HT-29 (cell line): ENCODE measurements at places on chromosomes 7 and 10.

- DNase-seq: no peak
Observed at GRCh38 chr7:5094641-5095040, 49.0 kb downstream of the RBAK start.

DNA sequence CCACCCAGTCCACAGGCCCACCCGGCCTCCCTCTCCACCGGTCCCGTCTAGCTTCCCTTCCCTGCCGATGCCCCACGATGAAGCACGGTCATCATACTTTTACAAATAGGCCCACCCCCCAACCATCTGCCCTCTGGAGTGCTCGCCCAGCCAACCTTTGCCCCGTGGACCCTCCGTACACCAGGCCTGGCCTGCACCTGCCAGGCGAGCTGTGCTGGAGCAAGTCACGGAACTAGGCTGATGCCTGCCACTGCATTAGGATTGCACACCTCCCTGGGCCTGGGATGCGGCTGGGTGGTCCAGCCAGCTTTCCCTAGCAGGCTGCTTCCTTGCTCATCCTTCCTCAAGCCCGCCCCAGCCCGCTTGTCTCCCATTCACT is 44.7 kb downstream of the PPIF start:
- no peak for DNase-seq

DNA sequence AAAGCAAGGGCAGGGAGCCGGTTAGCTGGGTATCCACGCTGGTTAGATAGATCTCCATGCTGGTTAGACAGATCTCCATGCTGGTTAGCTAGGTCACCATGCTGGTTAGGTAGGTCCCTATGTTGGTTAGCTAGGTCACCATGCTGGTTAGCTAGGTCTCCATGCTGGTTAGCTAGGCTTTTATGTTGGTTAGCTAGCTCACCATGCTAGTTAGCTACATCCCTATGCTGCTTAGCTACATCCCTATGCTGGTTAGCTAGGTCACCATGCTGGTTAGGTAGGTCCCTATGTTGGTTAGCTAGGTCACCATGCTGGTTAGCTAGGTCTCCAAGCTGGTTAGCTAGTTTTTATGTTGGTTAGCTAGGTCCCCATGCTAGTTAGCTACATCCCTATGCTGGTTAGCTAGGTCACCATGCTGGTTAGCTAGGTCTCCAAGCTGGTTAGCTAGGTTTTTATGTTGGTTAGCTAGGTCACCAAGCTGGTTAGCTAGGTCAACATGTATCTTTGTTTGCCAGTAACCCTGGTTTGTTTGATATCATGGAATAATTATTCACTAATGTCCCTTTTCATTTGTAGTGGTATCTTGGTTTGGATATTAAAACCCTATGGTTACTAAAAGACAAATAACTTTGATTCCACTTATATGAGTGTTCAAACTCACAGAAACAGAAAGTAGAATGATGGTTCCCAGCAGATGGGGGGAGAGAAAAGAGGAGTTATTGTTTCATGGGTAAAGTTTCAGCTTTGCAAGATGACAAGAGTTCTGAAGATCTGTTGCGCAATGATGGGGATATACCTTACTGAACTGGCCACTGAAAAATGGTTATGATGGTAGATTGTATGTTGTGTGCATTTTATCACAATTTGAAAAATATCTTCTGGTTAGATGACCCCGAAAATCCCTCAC is 136.2 kb downstream of the PRPF18 start:
- no peak for DNase-seq

GRCh38 chr10:45239642-45240041 is 75.8 kb downstream of the OR13A1 start:
- no peak for DNase-seq

DNA sequence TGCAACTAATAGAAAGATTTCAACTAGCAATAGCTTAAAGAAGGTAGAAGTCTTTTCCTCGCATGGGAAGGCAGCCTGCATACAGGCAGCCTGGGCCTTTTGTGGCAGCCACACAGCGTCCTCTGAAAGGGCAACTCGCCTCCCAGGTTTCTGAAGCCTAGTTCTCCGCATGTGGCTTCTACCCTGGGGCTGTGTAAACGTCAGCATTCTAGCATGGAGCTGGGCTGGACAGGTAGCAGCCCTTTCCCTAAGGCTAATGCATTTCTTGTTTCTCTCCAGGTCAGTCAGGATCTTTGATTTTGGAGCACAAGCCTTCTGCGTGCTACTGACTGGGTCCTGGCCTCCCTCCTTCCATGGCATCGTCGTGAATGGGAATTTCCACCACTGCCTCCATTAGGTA is 23.8 kb upstream of the SEC61G start:
- no peak for DNase-seq

DNA sequence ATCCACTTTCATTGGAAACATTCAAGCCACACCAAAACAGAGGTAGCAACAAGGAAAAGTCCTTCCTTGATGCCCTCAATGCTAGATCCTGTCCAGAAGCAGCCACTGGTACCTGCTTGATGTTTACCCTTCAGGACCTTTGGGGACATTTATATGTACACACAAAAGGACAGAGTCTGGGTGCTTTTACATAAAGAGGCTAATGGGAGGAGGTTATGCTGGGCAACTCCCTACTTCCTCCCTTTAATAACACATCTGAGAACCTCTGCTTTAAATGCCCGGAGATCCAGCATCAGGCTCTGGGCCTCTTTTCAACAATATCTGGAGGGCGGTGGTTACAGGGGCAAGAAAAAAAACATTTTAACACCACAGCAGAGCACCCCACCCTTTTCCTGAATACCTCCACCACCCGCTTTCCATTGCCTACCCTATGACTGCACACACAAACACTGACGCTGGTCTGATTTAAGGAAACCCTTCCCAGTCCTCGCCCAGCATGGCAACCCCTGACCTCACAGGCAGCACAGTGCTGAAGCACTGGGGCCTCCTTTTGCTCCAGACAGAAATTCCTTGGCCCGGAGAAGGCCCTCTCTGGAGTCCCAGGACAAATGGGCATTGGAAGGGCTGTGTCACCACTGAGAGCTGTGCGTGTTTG is 39.3 kb upstream of the DUSP5 start:
- DNase-seq: no peak

DNA sequence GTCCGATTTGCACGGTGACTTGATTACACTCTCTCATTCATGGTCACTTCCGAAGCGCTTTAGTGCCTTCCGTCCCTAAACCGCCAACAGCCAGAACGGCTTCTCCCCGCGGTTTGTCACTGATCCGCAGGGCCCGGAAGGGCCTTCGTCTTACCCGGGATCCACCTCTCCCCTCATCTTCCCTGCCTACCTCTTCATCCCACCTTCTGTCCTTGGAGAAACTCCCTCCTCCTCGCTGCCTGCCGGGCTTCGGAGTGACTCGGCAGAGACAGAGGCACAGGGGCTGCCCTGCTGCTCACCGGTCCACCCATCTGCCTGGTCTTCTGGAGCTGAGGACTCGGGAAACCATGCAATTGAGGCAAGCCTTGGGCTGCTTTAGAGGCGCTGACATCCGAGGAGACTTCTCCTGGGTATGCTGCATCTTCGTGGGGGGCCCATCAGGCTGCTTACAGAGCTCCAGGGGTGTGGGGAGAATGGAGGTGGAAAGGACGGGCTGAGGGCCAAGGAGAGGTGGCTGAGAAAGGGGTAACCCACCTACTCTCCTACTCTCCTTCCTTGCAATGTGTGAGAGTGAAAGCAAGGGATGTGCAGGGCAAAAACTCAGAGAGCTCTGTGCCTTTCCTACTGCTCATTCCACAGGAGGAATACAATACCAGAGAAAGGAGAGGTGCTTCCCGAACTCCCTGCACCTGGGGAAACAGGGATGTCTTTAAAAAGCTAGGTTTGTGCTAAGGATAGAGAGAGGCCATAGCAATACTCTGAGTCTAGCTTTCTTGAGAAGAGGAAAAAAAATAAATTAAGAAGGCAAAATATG is 1.0 kb upstream of the HOXA11 start:
- DNase-seq: peak; percentile 72

- no peak for DNase-seq
Observed at GRCh38 chr10:108036265-108036664, 871.8 kb upstream of the SORCS1 start.

GRCh38 chr10:132101529-132101928 is 35.8 kb downstream of the JAKMIP3 start:
- no peak for DNase-seq
